NAMALWA (cell line): ENCODE measurements at places on chromosomes 6 and 20.

- no peak for DNase-seq
Observed at GRCh38 chr6:136236466-136237293, 13.4 kb downstream of the MTFR2 start.

DNA sequence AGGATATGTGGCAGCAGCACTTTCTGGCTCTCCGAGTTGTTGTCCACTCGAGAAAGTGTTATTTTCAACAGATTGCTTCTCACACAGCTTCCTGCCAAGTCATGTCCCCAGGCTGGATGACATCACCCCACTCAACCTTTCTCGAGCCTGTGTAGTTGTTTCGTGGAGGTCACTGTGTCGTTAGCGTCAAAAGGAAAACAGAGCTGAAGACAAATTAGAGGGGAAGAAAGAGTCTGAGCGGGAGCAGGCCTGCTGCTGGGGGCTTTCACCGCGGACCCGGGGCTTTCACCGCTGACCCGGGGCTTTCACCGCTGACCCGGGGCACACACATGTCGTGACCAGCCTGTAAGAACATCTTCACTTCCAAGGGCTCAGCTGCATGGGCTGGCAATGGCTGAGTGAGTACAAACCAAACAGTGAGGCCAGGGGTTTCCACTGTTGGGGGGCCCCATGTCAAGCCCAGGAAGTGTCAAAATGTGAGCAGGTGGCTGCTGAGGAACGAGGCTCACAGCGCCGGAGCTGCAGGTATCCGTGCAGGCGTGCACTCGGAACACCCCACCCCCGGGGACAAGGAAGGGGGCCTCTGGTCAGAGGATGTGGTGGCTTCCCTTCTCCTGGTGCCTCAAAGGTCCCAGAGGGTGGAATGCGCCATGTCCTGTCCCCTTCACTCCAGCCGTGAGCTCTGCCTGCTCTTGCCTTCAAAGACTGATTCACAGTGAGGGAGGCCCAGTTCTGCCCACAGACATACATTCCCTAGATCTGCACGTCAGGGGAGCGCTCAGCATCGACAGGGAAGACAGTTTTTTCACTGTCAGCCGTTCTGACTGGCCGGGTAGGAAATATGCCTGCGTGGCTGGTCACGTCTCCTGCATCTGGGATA, 365.9 kb downstream of the TAF4 start:
- DNase-seq, result no peak

DNA sequence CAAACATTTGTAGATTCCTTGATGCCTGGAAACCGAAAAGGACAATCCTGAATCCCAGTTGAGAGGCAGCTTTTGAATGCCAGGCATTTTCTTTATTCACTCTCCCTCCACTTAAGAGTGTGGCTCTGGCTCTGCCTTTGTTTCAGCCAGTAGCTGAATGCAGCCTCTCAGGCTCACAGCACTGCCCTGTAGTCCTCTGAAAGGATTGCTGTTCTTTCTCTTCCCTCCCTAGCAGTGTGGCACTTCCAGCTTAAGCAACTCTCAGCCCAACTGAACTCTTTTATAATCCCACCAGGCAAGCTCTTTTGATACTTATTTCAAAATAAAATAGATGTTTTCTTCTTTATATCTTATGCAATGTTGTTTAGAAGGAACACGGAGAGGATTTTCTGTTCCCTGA, 415.6 kb downstream of the GJA1 start:
- no peak for DNase-seq

DNA sequence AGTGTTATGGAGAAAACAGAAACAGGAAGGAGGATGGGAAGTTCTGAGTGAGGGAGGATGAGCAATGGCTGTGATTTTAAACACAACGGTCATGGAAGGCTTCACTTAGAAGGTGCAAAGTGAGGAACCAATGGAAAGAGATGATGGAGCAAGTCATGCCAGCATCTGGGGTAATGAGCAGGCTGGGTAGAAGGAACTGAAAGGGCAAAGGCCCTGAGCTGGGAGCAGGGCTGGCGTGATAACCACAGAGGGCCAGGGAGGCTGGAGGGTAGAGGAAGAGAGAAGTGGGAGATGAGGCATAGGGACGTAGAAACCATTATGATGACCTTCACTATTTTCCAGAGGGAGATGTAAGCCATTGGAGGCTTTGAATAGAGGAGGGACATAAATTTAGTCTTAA, 43.6 kb downstream of the NHLRC1 start:
- no peak for DNase-seq

DNA sequence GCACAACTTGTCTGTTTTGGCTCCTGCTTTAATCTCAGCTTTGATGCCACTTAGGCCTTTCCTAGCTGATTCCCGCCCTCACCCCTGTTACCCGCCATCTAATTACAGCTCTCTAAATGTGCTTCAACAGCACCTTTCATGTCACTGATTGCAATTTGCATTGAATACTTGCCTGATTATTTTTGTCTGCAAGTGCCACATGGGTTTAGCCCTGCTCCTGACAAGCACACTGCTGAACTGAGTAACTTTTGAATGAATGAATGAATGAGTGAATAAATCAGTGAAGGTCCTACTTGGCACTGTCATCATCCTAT, 591 bp upstream of the DCBLD1 start:
- DNase-seq, result no peak

- no peak for DNase-seq
Observed at GRCh38 chr20:51023617-51024155, 779 bp upstream of the KCNG1 start.

- no peak for DNase-seq
Observed at GRCh38 chr20:62368976-62369814, 2.1 kb upstream of the LAMA5 start.

DNA sequence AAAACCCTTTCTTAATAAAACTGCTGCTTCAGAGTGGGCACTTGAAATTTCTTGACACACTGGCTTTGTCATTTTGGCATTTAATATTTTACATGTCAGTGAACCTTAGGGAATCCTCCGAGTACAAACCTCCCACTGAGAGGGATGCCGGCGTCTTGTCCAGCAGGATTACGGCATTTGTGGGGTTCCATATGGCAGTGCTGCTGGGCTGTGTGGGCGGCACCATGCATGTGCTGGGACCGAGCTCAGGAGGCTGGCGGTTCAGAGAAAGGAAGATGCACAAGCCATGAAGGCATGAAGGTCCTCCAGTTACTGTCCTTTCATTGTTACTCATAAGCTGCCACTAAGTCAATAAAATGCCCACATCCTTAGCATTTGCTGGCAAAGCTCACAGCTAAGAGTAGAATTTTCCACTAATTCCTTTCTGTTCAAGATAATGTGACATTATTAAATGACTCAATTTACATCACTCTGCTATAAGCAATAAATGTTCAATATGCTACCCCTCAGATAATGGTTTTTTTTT, 61.4 kb downstream of the LY86 start:
- no peak for DNase-seq

- DNase-seq, result peak; percentile 72
Observed at GRCh38 chr6:75934643-75935472, 137.6 kb downstream of the IMPG1 start.

DNA sequence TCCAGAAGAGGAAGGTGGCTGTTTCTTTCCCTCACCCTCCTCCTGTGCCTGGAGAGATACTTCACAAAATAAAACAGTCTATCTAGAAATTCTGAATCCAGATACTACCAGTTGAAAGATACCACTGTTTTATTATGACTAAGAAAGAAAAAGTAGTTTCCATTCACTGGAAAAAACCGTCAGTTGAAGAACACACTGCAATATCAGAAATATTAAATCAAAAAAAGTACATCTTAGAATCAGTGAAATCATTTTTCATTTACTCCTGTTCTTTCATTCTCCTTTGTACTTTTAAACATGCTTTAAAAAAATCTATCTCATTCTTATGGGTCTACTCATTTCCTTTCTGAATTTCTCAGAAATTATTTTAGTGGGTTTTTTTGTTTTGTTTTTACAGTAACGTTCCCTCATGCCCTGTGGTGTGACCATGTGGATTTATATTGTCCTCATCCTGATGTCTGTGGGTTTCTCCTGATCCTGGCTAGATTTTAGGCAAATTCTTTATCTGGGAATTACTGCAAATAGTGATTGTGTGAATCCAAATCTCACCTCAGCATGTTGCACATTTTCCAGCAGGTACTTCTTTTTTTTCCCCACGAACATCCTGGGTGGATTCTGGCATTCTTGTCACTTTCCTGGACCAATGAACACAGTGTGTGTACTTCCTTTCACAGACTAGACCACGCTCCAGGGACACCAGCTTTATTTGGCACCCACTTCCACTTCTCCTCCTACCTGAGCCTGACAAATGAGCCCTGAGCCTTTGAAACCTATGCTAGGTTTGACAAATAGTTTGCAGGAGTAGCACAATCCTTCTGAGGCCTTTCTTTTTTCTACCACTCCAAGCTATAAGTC, 114.0 kb upstream of the LAMP5 start:
- no peak for DNase-seq

- no peak for DNase-seq
Observed at GRCh38 chr6:15894973-15895725, 232.3 kb upstream of the DTNBP1 start.

GRCh38 chr6:146444189-146444588, 99.4 kb upstream of the RAB32 start:
- DNase-seq, result no peak

- DNase-seq, result no peak
Observed at GRCh38 chr6:32173051-32173727, 2.7 kb downstream of the AGPAT1 start.

- DNase-seq, result no peak
Observed at GRCh38 chr6:150880336-150880735, 14.8 kb downstream of the MTHFD1L start.

DNA sequence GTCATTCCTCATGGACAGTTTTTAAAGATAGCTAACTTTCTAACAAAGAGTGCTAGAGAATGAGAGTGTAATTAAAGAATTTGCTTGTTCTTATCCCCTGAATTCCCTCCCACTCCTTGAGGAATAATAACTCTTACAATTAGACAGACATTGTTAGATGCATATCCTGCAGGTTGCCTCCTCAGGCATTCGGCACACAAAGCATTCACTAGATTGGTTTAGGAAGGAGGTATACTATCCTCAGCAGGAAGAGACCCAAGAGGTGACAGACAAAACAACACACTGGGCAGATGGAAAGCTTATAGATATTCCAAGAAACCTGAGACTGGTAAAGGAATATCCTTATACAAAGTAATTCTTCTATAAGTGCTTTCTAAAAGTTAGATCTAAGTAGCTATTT, 109.1 kb upstream of the FAM184A start:
- no peak for DNase-seq

DNA sequence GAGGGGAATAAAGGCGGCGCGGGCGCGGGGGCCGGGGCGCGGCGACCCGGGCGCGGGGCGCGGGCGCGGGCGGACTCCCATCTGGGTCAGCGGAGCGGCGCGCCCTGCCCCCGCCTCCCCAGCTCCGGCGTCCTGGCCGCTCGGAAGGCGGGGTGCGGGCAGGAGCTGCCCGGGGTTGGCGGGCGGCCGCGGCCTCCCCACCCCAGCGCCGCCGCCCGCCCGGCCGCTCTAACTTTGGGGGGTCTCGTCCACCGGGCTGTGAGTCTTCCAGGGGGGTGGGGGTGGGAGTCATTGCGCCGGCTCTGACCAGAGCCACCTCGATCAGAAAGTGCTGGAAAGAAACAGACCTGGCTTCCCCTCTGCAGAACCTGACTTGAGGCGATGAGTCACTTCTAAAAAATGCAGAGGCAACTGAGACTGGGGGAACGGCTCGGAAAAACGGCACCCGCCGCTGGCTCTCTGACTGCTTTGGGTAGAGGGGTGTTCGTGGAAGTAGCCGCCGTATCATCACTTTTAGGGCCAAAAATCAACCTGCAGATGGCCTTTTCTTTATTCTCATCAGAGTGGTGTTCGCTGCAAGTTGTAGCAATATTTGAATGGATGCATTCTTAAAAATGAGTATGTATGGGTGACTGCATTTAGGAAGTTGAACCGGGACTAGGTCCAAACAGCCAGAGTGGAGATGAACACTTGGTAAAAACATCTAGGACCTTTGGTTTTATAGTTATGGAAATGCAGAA, 667 bp downstream of the CAP2 start:
- no peak for DNase-seq

- DNase-seq, result no peak
Observed at GRCh38 chr6:129183681-129184301, 300.9 kb downstream of the LAMA2 start.

- no peak for DNase-seq
Observed at GRCh38 chr20:33984182-33984719, 9.5 kb upstream of the RALY start.

- no peak for DNase-seq
Observed at GRCh38 chr6:90049295-90049694, 155.0 kb downstream of the GJA10 start.

- no peak for DNase-seq
Observed at GRCh38 chr6:127907960-127908640, 7.2 kb upstream of the THEMIS start.

DNA sequence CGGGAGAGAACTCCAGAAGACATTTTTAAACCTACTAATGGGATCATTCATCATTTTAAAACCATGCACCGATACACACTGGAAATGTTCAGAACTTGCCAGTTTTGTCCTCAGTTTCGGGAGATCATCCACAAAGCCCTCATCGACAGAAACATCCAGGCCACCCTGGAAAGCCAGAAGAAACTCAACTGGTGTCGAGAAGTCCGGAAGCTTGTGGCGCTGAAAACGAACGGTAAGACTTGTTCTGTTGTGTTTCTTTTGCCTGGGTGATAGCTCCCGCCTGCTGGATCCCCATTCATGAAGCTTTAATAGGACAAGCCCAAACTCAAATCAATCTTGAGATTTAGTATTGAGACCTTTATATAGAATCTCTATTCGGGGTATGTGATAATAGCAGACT, 4.2 kb downstream of the TNFAIP3 start:
- no peak for DNase-seq

- no peak for DNase-seq
Observed at GRCh38 chr20:24734139-24734538, 214.9 kb upstream of the CST7 start.

DNA sequence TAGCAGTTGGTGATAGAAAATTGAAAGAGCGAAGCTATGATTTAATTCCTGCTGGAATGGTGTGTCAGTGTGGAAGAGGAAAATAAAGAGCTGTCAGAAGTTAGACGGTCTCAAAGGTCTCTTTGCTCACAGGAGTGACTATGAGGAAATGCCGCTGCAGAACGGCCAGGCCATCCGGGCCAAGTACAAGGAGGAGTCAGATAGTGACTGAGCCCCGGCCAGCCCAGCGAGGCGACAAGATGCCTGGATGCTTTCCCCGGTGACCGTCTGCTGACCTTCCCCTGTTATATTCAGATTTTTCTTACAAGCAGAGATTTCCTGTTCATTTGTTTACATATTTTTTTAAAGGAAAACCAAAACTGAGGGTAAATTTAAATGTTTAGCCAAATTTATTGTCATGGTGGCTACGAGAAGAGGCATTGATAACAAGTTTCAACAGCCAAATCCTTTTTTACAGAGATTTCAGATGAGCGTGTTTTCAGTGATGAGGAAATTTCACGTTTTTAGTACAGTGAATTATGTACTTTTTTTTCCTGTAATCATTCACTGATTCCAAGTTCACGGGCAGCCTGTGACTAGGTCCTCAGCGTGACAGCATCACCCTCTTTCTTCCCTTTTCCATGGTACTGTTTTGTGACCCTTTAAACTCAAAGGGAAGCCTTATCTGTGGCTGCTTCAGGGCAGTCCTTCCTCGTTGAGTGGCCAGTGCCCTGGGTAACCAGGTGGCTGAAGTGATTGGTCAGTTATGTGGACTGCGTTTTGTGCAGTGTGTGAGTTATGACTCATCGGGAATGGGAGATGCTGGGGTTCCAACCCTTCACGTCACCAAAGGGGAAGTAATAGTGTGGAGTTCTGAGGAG, 12.6 kb downstream of the DYNLT1 start:
- DNase-seq, result no peak

GRCh38 chr6:43896329-43897255, 126.6 kb downstream of the VEGFA start:
- DNase-seq, result no peak

GRCh38 chr20:52230409-52230808, 38.8 kb upstream of the ZFP64 start:
- DNase-seq, result no peak
